ENCODE measurements at places on chromosomes 13 and 19. TPM values are rescaled to one million over a fixed set of nuclear protein-coding genes. Genes with fewer than 3 reads are reported as not detected.

PROZ gene
- not detected for total RNA-seq

SIGLEC12 gene
- total RNA-seq = 1.1 TPM

CEBPA gene
- 39.0 TPM for total RNA-seq

GRCh38 chr13:110699148-110700145 lies 6.5 kb downstream of the CARS2 start:
- no peak for DNase-seq

DNA sequence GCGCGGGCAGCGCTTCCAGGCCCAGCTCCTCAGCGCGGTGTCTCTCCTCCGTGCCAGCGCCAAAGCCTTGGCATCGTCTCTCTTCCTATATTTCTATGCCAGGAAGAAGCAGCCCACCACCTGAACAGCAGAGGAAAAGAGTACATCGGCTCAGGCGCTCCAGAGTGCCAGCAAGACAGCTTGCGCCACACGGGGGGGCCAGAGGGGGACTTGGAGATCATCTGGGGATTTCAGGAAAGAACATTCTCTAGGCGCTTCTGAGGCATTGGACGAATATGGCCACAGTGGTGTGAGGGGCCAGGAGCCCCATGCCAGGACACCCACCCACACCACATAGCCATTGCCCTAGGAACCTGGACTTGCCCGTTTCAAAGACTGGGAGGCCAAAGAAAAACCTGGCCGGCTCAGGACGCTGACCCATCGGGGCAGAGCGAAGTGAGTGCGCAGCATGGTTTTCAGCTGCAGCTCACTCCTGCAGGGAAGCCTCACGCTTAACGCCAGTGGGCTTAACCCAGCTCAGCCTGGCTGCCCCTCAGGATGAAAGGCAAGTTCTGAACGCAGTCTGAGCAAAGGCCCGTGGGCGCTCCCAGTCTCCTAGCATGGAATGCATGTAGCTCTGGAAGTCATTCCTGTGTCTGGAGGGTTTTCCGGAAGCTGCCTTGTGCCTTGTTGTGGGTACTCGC lies 62.1 kb downstream of the GGACT start:
- DNase-seq = no peak

- no peak for DNase-seq
Measured at GRCh38 chr19:41957838-41958366, 1.2 kb downstream of the RABAC1 start.

DNA sequence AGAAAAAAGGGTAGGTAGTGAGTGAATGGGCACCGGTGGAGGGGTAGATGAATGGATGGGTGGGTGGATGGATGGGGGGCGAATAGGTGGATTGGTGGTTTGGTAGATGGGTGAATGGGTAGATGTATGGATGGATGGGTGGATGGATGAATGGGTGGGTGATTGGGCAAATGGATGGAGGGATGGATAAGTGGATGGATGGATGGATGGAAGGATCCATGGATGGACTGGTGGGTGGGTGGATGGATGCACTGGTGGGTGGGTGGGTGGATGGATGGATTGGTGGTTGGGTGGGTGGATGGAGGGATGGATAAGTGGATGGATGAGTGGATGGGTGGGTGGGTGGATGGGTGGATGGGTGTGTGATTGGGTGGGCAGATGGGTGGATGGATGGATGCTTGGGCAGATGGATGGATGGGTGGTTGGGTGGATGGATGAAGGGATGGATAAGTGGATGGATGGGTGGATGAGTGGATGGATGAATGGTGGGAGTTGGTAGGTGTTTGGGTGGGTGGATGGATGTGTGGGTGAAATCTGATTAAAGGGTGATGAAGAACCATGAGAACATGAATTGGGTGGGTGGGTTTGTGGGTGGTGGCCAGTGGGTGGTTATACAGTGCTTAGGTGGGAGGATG lies 2.3 kb downstream of the ANKRD24 start:
- DNase-seq = no peak

GRCh38 chr13:29496241-29496712 lies 99.2 kb downstream of the SLC7A1 start:
- peak; percentile 44 for DNase-seq

DNA sequence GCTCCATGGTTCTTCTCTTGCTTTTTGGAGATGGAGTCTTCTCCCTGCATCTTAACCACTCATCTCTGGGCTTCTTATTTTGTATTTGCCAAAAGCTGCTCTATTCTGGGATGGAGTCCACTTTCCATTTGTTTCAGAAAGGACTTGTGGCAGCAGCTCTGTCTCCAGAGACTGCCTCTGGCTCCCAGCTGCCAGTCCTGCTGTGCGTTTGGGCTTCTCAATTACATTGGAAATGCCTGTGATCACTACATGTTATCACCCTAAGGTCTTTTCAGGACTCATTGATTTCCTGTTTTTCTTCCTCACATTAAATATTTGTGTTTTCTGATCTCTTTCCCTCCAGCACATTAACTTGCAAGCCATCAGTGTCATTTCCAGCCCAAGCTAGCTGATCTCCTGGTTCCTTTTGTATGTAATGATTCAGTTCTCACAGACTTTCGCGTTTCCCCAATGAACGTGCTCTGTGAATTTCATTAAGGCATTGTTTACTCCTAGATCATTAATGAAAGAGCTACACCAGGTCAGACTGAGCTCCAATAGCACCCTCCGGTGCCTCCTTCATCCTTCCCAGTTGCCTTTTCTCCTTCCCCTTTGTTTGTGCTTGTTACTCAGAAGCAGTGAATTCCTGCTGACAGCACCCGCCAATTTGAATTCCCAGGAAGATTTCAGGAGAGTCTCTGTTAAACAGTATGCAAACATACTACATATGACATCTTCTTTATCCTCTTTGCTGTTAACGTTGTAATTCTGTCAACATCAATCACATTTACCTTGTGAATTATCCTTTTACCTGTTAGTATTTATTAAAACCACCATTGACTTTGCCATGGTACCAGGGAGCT lies 3.0 kb downstream of the CBY2 start:
- DNase-seq = no peak

DNA sequence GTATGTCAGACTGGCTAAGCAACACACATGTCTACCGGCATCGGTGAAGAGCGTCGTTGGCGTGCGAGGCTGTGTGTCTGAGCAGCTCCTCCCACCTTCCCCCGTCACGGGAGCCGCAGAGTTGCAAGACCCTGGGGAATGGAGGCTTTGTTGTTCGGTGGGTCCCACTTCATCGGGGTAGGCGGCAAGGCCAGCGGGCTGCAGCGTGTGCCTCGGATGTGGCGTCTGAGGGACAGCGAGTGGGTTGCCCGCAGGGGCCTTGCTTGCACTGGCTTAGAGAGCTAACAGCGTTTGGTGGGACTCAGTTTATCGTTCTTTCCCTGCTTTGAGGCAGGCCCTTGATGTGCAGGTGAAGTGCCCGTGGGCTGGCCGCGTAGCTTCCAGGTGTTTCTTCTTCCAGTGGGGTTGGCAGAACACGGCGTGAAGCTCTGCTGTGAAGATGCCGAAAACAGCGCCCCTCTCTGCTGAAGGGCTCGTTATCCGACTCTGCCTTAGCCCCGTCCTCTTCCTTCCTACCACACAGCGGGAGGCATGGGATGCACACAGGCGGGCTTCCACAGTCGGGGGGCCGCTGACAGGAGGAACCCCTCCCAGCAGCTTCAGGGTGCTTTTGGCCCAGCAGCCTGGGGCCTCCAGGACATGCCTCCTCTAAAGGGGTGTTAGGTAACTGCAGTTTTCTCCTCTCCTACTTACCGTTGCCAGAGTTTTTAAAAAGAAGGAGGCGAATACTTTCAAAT lies 85.2 kb downstream of the ATP11A start:
- DNase-seq = no peak

DNA sequence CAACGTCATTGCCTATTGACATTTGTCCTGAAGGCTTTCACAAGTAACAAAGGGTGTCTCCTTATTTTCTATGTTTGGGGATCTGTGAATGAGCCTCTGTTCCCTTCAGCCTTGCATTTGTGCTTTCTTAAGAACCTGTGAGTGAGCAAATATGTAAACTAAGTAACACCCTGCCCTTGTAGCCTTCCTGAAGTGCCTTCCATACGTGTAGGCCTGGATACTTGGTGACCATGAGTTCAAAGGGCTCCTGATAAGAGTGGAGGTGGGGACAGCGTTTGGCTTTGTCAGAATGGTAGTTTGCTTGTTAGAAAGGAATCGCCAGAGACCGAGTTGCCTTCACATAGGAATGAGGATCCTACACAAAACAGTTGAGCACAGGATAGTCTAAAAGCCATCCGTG lies 14.5 kb upstream of the CCDC97 start:
- no peak for DNase-seq

All from hematopoietic multipotent progenitor cell (in vitro differentiated cells).